NCI-H774 (cell line): ENCODE measurements at places on chromosomes 3 and 15.

DNA sequence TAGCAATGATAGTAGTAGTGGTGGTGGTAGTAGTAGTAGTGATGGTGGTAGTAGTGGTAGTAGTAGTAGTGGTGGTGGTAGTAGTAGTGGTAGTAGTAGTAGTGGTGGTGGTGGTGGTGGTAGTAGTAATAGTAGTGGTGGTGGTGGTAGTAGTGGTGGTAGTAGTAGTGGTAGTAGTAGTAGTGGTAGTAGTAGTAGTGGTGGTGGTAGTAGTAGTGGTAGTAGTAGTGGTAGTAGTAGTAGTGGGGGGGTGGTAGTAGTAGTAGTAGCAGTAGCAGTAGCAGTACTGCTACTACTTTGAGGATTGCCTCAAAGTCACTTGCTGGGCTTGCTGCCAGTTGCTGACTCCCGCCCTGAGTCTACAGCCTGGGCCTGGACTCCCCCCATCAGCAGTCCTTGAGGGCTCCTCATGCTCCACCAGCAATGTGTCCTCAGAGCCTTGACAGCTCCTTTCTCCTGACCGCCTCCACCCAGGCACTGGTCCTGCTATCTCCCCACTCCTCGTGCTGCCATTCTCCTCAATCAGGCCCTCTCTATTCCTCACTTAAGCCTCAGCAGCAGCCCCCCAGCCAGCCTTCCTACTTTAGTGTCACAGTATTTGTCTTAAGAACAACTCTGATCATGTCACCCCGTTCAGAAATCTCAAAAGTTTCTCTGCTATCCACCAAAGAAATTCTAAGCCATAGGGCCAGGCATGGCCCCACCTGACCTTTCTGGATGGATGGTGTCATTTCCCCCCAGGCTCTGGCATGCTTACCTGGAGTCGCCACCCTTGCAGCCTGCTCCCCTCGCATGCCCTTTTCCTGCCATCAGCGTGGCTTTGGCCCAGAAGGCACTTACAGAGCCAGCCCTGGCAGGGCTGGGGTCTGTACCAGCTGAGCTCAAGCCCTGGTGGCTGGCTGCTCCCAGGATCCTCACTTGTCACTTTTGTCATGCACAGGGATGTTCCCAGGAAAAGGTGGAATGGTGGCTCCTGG, 45.6 kb downstream of the DLEC1 start:
- DNase-seq: no peak

- DNase-seq: no peak
Observed at GRCh38 chr3:42070524-42070923, 20.6 kb upstream of the TRAK1 start.

- DNase-seq: no peak
Observed at GRCh38 chr3:78405745-78406144, 1362.1 kb downstream of the ROBO1 start.

DNA sequence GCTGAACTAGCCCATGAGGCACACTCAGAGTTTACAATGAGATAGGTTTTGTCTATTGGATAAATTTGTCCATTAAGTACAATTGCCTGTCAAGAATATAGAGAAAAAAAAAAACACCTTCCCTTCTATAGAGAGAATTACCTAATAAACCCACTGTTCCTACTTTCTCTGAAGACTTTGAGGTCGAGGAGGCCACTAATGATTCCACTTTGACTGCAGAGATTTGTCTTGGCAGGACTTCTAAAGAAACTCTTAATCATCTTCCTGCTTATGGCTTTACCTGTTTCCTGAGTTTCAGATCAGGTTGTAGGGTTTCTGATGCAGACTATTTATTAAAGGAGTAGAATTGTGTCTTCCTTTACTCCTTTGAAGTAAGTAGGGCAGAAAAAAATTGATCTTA, 342.4 kb upstream of the KCNMB2 start:
- no peak for DNase-seq

GRCh38 chr15:80154336-80154735, 1.5 kb downstream of the FAH start:
- DNase-seq: no peak

DNA sequence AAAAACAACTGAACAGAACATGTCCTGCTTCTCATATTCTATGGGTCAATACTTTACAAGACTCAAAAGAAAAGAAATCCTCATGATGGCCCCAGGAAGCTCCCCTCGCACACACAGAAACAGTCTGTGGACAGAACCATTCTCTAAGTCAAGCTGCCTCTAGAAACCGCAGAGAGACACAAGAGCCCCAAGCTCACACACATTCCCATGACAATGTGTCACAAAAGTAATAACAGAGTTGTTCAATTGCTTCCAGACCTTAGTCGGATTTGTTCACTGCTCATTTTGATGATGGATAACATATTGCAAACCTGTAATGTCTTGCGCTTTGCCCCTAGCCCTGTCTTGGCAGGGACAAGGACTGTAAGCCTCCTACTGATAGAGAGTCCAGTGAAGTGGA, 60.9 kb downstream of the UMPS start:
- DNase-seq: no peak

- no peak for DNase-seq
Observed at GRCh38 chr3:78697426-78697825, 1070.4 kb downstream of the ROBO1 start.

- no peak for DNase-seq
Observed at GRCh38 chr3:12568747-12569146, 11.9 kb downstream of the MKRN2 start.

DNA sequence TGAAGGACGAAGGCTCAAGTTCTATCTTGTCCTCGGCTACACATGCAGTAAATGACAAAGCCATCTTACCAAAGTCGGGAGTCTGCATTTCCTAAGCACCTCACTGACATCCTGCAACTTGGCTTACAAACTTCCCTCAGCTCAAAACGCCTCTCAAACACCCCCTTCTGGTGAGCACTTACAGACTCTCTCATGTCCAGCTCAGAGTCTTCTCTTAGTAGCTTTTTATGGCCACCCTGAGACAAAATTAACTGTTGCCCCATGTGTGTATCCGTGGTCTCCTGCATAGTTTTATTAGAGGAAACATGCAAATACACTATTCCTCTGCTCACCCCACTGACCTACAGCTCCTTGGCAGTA, 819.7 kb downstream of the FHIT start:
- no peak for DNase-seq

DNA sequence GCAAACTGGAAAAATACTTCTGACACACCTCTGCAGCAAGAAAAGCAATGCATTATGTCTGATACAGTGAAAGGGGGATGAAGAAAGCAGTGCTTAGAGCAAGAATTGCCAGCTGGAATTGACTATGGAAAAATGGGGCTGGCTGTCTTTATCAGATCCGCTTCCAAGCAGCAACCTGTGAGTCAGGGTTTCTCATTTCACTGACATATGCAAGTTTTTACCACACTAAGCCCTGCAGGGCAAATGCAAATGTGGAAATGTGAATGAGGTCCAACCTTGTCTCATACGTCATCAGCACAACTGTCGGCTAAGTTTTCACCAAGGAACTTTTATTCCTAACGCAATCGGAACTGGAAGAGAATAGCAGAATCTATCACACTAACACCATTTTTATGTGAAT, 172.5 kb upstream of the GADL1 start:
- DNase-seq: no peak

- DNase-seq: no peak
Observed at GRCh38 chr3:49415931-49416601, 3.8 kb downstream of the TCTA start.

- DNase-seq: no peak
Observed at GRCh38 chr3:107664614-107665013, 141.9 kb downstream of the BBX start.

DNA sequence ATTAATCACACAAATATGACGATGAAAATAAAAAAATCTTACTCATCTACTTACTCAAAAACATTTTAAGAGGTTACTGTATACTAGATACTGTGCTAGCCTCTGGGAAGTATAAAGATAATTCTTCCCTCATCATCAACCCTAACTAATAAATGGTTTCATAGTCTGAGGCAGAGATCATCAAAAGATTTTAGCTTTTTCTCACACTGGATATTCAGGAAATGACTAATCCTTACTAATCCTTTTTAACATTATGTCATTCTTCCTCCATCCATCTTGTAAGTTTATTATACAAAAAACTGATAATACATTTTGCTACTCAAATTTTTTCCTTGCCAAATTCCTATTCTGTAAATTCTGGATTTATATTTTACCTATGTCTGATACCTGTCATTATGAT, 29.7 kb downstream of the ACAD11 start:
- DNase-seq: no peak

DNA sequence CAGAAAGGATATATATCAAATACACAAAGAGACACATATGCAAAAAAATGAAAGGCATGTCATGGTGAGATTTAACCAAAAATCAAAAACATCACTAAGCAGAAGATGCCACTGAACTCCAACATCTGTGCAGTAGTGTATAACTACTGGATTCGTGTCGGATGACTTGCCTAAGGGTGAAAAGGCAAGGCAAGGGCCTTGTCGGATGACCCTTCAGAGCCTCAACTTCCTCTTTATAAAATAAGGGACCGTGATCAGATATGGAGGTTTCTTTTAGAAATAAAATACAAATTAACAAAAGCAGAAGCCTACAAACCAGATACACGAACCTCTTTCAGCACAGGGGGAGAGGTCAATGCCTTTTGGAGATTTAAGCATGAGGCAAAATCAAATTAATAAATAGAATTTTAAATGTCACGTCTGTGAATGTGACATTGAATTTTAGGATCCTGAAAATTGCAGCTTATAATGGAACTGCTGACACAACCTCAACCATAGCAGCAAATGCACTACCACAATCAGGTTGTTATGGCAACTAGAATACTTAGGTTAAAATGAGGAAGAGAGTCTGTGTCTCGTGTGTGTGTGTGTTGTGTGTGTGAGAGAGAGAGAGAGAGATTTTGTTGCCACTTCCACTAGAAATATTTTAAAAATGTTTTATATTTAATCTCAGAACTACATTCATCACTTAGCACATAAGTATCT, 8.3 kb upstream of the CHRM5 start:
- DNase-seq: no peak

DNA sequence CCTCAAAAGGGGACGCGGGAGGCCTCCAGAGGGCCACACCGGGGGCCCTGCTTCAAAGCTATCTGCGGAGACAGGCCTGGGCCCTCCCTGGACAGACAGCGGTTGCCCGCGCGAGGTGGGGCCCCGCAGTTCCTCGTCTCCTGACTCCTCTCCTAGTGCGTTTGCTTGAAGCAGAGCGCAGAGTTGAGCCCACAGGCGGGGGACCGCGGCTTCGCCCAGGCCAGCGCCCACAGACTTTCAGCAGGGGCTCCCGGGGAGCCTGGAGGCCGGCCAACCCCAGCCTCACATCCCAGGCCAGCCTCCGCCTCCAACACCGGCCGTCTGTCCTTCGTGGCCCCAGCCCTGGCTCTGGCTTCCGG, 540 bp upstream of the ADAMTS7 start:
- DNase-seq: no peak

GRCh38 chr15:99213187-99213811, 36.1 kb downstream of the TTC23 start:
- peak; percentile 35 for DNase-seq

DNA sequence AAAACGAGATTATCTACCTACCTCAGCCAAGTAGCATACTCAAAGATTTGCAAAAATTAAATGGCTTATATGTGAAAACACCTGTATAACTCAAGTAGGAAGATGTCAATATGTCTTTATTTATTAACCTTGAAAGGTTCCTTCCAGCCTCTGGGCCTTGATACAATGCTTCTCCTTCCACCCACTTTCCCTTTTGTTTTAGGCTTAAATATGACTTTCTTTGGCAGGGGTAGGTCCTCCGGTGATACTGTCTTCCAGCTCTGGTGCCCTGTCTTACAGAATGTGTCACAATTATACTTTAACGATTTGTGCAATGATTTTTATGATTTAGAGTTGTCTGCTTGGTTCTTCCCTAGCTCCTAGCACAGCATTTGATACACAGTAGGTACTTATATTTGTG, 4.1 kb downstream of the LINS1 start:
- no peak for DNase-seq

DNA sequence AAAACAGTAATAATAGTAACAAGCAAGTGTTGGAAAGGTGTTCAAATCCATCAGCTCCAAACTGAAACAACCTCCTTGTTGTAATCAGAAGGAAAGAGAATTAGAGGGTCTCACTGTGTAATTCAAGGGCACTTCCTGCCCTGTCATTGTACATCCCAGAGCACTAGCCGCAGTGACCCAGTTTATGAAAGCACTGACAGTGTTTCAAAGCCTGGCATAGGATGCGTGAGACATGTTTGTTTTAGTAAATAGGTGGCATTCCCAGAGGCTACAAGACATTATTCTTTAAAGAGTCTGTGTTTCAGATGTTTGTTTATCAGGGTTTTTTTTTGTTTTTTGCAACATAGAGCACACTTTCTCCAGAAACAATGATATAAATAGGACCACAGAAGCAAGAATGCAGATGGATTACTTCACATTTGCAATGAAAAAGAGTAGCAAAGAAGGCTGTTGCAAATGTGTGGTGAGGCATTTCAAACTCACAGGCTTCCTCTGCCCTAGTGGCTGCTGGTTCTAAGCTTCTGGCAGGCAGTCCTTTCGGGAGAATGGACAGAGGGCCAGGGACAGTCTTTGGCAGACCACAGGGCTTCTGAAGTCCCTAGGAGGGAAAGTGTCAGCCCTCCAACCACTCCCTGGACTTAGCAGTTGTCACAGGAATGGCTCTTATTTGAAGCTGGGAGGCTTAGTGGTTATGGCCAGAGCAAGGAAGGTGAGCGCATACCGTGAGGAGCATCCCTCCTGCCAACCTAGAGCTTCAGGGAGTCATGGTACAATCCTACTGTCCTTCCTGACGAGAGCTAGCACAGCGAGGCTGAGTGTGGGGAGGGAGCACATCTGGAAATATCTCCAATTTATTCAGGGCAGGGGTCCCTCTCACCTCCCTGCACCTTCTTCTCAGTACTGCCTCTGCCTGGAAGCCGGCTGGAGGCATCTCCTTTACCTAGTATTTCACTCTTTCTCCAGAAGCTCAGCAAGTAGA, 31.4 kb upstream of the TIPARP start:
- no peak for DNase-seq

DNA sequence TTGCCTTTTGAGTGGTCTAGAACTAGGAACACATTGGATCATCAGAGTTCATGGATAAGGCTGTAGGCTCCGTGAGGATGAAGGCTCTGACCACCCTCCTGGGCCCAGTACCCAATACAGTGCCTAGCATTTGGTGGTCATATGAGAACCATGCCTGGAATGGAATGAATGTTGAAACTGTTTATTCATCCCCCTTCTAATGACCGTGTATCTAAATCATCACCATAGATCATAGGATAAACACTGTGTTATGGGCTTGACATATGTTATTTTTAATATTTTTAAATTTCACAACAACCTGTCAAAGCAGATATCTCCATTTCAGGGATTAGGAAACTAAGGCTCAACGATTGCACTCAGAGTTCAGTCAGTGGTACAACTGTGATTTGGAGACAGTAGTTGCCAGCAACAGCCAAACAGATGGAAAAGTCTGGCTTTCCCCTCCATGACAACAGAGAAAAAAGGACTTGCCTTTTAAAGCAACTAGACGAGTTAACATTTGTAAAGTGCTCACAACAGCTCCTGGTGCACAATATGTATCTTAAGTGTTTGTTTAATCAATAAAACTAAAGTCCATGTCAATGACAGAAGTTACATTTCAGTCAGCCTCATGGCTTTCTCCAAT, 89.6 kb downstream of the TMEM266 start:
- DNase-seq: no peak
